ENCODE measurements at places on chromosomes 2 and 18.

GRCh38 chr2:159982270-159982669 is 80.1 kb downstream of the PLA2R1 start:
- no peak for DNase-seq

- no peak for DNase-seq
Observed at GRCh38 chr2:43370705-43371104, 144.3 kb upstream of the ZFP36L2 start.

DNA sequence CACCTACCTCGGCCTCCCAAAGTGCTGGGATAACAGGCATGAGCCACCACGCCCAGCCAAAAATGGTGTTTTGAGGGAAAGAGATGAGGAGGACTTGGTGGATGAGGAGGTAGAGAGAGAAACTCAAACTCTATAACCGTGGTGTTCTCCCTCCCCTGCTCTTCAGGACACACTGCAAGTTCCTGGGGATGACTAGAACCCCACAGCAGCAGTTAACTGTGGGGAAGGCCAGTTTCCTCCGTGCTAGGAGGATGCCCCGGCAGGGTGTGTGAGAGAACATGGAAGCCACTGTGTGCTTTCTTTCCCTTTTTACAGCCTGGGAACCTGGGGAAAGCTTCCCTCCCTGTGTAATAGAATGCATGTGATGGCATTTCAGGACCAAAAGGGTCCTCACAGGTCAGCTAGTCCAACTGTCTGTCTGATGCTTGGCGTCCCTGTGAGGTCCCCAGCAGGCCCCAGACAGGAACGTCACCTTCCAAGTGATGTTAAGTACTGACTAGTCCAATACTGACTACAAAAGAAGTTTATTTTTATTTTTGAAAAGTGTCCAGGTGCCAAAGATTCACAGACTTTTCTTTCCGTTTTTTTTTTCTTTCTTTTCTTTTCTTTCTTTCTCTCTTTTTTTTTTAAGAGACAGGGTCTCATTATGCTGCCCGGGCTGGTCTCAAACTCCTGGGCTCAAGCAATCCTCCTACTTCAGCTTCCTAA is 38.9 kb downstream of the MYCN start:
- no peak for DNase-seq

GRCh38 chr2:27723372-27724144 is 48.0 kb upstream of the MRPL33 start:
- DNase-seq = no peak

GRCh38 chr2:29655391-29656086 is 265.8 kb downstream of the ALK start:
- no peak for DNase-seq

DNA sequence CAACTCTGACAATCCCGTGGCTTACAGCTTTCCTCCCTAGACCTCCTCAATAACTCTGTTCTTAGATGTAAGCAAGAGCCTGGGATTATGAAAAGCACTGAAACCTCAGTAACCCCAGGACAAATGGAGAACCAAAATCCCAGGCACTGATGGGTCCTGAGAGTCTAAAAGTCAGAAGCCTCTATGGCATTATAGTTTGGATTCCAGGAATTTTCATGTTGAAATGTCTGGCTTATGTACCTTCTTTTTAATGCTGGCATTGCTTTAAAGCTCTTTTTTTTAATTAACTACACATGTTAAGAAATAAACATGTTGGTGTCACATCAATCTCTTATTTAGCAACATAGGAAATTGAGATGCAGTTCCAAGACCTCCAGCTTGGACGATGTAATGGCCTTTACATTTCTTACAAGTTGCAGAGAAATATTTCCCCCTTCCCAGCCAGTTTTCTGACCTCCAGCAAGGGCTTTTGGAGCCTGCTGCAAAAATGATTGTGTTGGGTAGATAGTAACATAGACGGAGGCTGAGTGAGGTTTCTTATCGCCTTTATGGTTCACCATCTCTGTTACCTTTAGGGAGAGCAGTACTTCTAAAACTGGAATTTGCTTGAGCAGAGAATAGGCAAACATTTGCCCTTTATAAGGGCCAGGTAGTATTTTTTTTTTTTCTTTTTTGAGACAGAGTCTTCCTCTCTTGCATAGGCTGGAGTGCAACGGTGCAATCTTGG is 84.8 kb upstream of the RASGRP3 start:
- DNase-seq = no peak

DNA sequence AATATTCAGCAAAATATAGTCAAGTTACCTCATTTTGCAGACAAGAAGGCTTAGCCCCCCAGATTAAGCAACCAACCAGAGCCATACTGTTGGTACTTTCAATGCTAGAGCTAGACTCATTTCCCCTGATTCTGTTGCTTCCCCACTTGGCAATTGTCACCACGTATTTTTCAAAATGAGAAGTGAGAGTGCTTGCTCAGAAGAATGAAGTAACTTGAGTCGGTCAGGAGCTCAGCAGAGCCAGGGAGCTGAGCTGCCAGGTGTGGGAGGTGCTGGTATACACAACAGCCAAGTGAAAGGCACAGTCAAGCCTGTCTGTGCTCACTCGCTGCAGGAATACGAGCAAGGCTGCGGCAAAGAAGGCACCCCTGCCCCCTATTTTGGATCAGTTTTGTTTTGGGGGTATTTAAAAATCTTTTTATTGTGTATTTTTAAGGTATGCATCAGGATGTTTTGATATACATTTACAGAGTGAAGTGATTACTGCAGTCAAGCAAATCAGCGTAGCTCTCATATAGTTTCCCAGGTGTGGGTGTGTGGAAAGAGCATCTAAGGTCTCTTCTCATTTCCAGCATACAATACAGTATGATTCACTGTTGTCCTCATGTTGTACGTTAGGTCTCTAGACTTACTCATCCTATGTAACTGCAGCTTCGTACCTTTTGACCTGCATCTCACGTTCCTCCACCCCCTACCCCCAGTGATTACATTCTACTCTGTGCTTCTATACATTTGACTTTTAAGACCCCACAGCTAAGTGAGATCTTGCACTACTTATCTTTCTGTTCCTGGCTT is 62.4 kb downstream of the MRPS9 start:
- DNase-seq = no peak
